ENCODE measurements at places on chromosomes 2 and 18. TPM values are rescaled to one million over a fixed set of nuclear protein-coding genes. Genes with fewer than 3 reads are reported as not detected.

DNA sequence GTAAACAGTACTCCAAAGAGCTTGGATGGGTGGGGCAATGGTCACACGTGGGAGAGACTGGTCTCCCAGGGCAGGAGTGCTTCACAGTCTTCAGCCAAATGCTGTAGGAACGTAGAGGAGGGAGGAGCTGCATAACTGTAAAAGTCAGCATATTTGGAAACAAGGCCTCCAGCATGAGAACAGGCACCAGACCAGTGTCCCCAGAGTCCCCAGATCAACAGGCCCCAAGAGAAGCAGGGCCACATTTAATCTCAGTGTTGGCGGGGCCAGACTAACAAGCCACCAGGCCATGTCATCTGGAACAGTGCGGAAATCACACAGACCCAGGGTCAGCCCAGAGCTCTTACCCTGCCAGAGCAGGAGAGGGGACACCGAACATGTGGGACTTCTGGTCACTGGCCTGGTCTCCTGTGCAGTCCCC lies 63.2 kb downstream of the ADCY3 start:
- ATAC-seq: no peak

Gene ASTL
- total RNA-seq: 0.28 TPM

Gene CDH2
- total RNA-seq: not detected

Gene C2orf66
- total RNA-seq: not detected

DNA sequence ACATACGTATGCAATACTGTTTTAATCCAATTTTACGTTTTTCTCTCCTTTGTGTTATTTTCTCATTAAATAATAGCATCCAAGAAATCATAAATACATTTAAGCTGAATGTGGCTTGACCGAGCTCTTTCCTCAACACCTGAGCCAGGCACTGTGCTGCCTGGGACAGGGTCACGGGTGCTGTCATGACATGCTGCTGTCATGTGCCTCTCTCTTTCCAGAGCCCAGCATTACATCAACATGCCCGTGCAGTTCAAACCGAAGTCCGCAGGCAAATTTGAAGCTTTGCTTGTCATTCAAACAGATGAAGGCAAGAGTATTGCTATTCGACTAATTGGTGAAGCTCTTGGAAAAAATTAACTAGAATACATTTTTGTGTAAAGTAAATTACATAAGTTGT lies 94.1 kb upstream of the LDLRAD4 start:
- ATAC-seq: peak; percentile 91

GRCh38 chr2:97868986-97869721 lies 126.6 kb downstream of the TMEM131 start:
- peak; percentile 89 for ATAC-seq

DNA sequence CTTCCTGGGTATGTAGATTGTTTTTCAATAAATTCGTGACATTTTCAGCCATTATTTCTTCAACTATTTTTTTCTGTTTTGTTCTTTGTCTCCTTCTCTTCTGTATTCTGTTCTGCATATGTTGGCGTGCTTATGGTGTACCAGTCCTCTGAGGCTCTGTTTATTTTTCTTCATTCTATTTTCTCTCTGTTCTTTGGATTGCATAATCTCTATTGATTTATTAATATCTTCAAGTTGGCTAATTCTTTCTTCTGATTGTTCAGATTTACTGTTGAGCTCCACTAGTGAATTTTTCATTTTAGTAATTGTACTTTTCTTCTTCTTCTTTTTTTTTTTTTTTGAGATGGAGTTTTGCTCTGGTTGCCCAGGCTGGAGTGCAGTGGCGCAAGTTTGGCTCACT lies 9.9 kb downstream of the GNLY start:
- no peak for ATAC-seq

GRCh38 chr18:64037812-64038414 lies 68.0 kb downstream of the SERPINB8 start:
- no peak for ATAC-seq

GRCh38 chr2:240954436-240955305 lies 43.7 kb upstream of the SNED1 start:
- no peak for ATAC-seq

Gene PROKR1
- not detected for total RNA-seq

DNA sequence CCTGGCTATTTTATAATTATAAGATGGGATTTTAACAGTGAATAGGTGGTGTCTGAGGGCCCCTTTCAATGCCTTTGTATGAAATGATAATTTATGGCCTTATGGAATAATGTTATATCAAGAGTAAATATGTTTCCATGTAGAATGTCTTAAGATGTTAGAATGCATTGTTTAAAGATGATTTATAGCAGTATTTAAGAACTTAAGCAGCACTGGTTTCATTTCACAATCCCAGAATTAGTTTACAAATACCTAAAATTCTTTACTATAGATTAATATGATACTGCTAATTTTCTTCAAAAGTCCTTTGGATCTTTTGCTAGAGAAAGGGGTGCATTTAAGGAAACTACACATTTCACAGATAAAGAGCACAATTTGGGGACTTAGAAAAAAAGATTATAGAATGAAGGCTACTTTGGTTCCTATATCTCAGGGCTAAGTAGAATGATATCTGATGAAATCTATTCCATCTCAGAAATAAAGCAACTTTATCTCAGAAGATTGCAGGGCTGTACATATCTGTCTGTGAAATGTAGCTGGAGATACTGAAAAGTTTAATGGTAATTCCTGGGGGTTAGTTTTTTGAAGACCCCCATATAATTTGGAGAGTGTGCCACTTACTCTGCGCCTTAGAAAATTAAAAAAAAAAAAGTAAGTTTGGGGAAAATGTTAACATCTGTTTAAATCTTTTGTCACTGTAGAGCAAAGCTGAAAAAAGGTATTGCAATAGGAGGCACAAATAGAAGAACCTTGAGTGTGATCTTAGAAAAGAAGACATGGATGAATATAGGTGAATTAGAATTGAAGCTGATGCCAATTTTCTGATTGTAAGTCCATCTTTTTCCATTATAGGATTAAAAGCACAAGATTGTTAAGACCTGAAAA lies 123.4 kb downstream of the GULP1 start:
- ATAC-seq: no peak

DNA sequence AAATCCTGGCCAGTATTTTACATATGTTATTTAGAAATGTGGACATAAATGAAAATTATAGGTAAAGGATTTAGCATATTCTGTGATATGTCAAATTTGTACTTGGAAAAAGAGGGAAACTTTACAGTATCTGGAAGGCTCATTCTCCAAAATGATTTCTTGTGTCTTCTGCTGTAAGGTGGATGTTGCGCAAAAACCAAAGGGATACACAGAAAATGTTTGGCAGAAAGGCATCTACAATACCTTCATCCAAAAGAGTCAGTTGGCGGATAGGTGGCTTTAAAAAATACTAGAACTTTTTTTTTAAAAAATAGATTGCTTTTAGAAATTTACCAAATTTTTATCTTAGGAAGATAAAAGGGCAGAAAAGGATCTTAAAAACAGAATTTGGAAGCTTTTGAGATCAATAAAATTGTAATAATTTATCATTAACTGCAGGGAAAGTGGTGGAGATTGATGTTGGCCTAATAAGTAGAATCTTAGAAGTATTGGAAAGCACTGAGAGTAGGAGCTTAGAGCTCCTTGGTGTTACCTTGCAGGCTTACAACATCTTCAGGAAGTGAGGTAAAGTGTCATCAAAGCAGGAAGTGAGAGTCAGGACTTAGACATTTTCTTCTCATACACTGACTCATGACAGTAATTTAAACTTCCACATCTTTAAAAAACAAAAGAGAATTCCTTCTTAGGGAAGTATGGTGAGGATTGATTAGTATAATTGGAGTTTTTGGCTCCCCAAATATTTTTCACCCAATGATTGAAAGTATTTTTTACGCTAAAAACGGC lies 2.1 kb downstream of the NABP1 start:
- peak; percentile 46 for ATAC-seq

Gene TMEM169
- total RNA-seq: 0.04 TPM

- ATAC-seq: no peak
Measured at GRCh38 chr18:63869374-63869773, 18.1 kb upstream of the SERPINB2 start.

GRCh38 chr2:37357530-37357929 lies 13.1 kb downstream of the QPCT start:
- no peak for ATAC-seq

DNA sequence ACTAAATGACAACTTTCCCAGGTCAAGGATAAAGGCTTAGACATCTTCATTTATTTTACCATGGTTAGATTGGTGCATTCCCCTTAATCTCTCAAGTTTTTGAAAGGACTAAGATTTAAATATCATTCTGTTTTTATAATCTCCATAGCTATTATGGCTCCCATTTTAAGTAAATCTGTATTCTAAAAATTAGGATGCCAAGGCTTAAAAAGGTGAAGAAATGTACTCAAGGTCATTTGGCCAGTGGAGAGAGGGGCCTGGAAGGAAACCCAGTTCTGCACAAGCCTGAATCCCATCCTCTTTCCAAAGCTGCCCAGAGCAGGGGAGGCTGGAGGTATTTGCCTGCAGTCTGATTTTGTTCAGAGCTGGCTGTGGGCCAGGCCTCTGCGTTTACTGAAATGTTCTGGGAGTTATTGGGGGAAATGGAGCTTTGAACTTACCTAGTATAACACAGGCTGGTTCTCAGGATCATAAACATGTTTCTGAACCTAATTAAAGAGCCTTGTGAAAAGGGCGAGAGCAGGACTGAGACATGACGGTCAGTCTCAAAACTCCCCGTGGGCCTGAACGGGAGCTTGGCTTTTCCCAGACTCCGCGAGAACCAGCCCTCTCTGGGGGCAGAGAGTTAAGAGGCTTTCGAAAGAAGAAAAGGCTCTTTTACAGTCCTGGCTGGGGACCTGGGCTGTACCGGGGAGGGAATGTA lies 85.6 kb downstream of the DDX1 start:
- no peak for ATAC-seq

Gene COBLL1
- total RNA-seq: 92.0 TPM

- no peak for ATAC-seq
Measured at GRCh38 chr2:100245681-100246080, 76.6 kb downstream of the LONRF2 start.

- ATAC-seq: no peak
Measured at GRCh38 chr2:184799379-184799778, 201.1 kb downstream of the ZNF804A start.

- no peak for ATAC-seq
Measured at GRCh38 chr18:62939433-62939832, 224.1 kb downstream of the PHLPP1 start.

Gene CHN1
- 1.8 TPM for total RNA-seq

- ATAC-seq: no peak
Measured at GRCh38 chr2:172031536-172031935, 31.8 kb downstream of the METAP1D start.

- ATAC-seq: no peak
Measured at GRCh38 chr2:25955036-25955435, 27.3 kb downstream of the KIF3C start.

GRCh38 chr2:74111380-74111779 lies 36.3 kb downstream of the BOLA3 start:
- peak; percentile 13 for ATAC-seq

DNA sequence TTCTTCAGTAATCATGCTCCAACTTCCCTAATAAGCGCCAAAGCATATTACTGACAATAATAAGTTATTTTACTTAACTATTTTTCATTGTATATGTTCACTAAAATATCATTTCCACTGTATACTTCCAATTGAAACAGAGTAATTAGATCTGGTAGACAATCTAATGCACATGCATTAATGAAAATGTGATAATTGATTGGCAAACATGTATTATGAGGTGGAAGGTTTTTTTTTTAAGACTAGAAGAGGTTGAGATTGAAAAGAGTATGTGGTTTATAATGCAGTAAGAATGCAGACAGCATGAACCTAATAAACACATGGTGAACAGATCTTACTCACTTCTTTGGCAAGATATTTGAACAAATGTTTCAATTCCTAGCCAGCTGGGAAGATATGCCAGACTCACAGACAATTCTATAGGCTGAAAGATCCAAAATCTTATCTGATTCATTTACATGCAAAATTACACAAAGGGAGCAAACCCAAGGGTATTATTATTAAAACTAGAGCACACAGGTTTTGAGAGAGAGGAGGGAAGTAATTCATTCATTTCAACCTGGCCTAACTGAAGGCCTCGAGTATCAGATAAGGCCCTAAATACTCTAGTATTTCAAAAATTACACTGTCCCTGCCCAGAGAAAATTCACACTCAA lies 2.8 kb downstream of the NCKAP1 start:
- no peak for ATAC-seq

Gene CTAGE1
- not detected for total RNA-seq

Gene RESP18
- not detected for total RNA-seq

Data from esophagus mucosa (tissue), 1 donor.